ENCODE measurements at places on chromosomes 12 and 14.
A peak's percentile ranks its signal among the peaks of the same experiment; 100 is the strongest.

- no peak for DNase-seq
These were observed 1.9 kb downstream of the MNAT1 start for GRCh38 chr14:60736494-60736893.

DNA sequence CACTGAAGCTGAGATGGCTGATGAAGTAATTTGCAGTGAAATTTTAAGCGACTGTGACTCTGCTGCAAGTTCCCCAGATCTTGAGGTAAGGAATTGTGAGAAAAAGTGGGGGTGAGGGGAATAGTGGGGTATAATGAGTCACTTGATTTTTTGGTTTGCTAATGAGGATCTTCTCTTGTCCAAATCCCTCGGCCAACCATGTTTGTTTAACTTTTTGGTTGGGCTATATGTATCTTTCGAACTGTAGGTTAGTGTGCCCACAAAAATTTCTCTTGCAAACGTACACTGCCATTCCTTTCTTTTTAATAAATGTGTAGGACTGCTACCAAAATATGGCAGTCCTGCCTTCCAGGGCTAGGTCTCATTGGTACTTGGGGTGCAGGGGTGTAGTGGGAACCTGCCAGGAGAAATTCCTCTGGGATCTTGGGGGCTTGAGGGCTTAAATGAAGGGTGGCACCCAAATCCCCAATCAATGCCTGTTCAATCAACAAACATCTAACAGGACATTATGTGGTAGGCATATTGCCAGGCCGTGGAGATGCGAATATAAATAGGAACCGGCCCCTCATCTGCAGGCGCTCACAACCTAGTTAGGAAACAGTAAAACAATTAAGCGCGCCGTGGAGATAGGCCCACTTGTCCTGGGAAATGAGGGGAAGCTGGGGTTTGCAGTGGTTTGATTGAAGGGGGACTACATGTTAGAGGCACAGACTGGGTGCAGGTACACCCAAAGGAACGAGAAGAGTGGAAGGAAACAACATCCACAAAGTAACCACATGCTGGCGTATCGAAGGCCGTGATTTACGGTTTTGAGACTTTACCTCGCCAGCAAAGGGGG lies 1.3 kb upstream of the PABPN1 start:
- no peak for DNase-seq

- DNase-seq = no peak
These were observed 22.7 kb downstream of the TRAFD1 start for GRCh38 chr12:112148031-112148513.

DNA sequence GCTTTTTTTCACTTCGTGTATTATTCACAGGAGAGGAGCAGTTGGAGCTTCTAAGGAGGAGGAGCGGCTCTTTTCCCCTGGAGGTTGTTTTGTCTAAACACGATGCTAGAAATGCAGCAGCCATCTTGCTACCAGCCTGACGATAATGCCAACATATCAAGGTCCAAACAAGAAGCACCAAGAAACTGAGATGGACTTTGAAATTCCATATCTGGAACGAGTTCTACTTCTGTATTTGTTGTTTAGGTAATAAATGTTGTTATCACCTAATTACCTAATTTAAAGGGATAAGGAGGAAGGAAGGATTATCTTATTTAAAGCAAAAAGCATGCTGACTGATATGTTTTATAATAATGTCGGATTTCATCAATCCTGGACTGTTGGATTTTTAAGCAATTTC lies 174.4 kb upstream of the TMPO start:
- DNase-seq = no peak

DNA sequence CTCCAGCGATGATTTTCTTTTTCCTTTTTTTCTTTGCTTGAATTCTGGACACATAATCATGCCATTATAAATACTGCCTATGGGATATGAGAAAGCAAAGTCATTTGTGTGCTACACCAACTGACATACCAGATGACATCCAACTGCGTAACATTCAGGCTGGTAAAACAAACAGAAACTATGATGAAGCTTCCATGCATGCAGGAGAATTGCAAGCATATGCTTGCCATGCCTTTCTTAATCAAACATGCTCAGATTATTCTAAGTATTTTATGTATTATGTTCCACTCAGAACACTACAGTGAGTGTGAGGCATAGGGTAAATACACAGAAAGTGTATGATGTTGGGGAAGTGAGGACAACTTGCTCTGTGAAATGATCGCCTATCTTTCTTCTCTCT lies 97.4 kb downstream of the C12orf50 start:
- no peak for DNase-seq

DNA sequence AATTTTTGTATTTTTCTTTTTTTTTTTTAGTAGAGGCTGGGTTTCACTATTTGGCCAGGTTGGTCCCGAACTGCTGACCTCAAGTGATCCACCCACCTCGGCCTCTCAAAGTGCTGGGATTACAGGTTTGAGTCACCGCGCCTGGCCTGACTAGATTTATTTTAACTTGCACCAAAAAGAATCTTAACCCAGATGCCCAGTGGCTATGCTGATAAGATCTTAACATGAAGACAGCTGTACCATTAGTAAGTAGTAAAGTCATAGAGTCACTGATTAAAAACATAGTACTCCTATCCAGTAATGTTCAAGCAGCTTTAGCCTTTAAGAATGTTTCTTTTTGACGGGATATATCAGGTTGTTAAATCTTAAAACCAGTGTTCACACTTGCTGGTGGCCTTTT lies 1061.8 kb upstream of the FLRT2 start:
- DNase-seq = no peak

GRCh38 chr12:20077618-20078017 lies 290.7 kb upstream of the PDE3A start:
- DNase-seq = no peak

DNA sequence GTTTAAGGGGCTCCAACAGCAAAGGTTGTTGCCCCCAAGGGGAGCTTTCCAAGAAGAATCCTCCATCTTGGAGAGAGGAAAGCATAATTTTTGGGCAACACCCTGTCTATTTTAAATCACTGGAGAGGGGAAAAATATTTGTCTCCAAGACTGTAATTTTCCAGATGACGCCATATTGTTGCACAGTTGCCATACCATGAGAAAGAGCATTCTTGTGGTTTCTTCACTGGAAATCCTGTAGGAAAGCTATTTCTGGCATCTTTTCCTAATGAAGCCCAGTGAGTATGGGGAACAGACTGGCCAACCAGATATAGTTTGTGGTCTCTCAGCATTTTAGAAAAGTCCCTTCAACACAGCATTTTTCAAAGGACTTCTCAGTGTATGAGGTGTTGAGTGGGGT lies 88.1 kb upstream of the MANSC4 start:
- DNase-seq = no peak

DNA sequence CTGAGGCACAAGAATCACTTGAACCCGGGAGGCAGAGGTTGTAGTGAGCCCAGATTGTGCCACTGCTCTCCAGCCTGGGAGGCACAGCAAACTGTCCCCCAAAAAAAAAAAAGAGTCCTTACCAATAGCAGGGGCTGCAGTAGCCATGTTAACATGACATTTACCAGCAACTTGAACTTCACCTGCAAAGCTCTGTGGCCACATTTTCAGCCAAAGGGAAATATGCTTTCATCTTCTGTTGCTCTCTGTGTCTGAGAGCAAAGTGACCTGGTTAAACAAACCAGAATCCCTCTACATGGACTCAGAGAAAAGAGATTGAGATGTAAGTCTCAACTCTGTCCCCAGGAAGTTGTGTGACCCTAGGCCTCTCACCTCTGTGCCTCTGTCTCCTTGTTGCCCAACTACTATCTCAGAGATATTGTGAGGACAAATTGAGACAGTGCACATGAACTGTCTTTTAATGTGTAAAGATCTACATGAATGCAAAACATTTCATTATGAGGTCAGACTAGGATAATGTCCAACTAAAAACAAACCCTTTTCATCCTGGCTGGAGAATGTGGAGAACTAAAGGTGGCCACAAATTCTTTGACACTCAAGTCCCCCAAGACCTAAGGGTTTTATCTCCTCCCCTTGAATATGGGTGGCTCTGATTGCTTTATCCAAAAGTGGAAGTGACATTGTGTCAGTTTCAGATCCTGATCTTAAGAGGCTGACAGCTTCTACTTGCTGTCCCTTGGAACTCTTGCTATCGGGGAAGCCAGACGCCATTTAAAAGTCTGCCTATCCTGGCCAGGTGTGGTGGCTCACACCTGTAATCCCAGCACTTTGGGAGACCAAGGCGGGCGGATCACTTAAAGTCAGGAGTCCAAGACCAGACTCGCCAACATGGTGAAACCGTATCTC lies 24.7 kb upstream of the P2RX4 start:
- DNase-seq = no peak

GRCh38 chr12:779745-780734 lies 27.7 kb downstream of the WNK1 start:
- DNase-seq = no peak

DNA sequence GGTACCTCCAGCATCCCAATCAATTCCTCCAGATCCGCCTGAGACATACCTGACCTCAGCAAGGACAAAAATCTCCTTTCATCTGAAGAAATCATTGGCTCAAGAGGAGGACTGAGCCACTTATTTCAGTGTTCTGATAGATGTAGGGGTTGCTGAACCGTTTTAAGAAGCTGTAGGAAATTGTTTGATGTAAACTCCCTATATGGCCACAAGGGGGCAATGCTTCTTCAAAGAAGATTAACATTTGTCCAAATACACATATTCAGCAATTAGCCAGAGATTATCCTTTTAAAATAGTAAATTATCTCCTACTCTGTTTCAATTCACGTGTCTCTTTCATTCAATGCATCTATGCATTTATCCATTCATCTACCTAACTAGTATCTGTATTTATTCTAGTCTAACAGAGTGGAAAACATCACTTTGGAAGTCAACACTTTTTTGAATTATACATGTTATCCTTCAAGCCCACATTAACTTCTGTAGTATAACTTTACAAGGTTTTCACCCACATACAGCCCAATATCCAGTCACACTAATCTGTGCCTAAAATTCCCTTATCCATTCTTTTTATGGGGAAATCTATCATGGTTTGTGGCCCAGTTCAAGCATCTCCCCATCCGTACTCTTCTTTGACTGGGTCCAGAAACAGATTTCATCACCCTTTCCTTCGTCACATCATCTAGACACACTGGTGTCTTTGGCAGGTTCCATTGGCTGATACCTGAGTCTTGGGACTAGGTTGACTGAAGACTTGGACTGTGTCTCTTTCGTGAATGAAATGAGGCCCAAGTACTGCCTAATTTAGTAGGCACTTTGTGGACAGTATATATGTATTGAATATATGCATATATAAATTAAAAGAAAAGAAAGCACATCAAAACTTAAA lies 411.0 kb upstream of the OR4E1 start:
- peak; percentile 32 for DNase-seq
